ENCODE measurements at places on chromosomes 2 and 18.

GRCh38 chr18:2905854-2906703, 59.3 kb downstream of the EMILIN2 start:
- no peak for DNase-seq

- no peak for DNase-seq
These were observed 64.4 kb downstream of the INPP5D start for GRCh38 chr2:233124421-233125080.

- no peak for DNase-seq
These were observed 112.3 kb downstream of the TNS1 start for GRCh38 chr2:217890445-217890844.

- no peak for DNase-seq
These were observed 814.5 kb upstream of the RAB6C start for GRCh38 chr2:129165006-129165405.

DNA sequence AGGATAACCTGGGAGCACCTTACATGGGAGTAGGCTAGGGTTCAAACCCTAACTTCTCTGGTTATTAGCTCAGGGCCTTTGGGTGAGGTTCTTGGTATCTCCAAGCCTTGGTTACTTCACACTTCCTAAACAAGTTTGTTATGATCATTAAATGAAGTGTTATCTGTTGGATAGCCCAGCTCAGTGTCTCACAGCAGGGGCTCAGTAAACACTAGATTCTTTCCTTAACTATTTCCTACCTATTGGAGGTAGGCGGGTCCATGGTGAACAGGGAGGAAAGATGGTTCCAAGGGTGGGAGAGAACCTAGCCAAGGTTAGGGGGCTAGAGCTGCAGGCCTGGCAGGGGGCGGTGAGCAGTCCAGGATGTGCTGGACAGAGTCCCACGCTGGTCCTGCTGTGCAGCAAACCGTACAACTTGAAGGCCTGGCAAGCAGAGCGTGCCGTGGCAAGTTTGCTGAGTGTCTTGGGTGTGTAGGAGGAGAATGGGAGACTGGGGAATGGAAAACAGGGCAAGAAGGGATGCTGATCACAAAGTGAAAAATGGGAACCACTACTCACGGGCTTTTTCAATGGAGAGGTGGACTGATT, 259.1 kb downstream of the PRKCE start:
- no peak for DNase-seq

DNA sequence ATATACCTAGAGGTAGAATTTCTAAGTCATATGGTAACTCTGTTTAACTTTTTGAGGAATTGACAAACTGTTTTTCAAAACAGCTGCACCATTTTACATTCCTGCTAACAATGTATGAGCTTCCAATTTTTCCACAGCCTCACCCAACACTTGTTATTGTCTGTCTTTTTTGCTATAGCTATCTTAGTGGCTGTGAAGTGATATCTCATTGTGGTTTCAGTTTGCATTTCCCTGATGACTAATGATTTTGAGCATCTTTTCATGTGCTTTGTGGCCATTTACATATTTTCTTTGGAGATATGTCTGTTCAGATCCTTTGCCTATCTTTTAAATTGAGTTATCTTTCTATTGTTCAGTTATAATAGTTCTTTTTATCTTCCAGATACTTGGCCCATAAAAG, 273.8 kb downstream of the AGPS start:
- DNase-seq: no peak

DNA sequence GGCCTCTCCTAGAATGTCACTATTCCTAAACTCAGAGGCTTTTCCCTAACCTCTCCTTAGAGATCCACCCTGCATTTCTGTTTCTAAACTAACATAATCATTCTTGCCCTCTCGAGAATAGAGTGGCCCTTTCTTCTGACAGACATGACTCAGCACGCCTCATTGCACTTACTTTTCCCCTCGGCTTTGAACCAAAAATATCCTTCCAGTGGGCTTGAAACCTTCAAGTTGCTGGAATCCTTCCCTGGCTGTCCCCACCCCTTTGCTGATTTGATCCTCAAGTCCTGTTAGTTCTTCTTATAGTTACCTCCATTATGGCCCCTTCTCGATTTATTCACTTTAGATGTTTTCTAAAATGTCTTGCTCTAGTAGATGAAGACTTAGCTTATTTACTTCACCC, 158.0 kb downstream of the LTBP1 start:
- DNase-seq: no peak

- no peak for DNase-seq
These were observed 37.6 kb downstream of the LMAN2L start for GRCh38 chr2:96702098-96702785.

DNA sequence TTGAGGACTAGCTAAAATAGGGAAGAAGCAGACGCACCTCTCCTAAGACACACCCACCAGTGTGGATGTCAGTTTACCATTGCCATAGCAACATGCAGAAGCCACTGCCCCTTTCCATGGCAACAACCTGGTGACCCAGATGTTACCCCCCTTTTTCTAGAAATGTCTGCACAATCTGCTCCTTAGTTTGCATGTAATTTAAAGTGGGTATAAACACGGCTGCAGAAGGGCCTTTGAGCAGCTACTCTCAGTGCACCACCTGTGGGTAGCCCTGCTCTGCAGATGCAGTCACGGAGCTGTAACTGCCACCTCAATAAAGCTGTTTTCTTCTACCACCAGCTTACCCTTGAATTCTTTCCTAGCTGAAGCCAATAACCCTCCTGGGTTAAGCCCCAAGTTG, 87.1 kb downstream of the FBXO15 start:
- DNase-seq: no peak

DNA sequence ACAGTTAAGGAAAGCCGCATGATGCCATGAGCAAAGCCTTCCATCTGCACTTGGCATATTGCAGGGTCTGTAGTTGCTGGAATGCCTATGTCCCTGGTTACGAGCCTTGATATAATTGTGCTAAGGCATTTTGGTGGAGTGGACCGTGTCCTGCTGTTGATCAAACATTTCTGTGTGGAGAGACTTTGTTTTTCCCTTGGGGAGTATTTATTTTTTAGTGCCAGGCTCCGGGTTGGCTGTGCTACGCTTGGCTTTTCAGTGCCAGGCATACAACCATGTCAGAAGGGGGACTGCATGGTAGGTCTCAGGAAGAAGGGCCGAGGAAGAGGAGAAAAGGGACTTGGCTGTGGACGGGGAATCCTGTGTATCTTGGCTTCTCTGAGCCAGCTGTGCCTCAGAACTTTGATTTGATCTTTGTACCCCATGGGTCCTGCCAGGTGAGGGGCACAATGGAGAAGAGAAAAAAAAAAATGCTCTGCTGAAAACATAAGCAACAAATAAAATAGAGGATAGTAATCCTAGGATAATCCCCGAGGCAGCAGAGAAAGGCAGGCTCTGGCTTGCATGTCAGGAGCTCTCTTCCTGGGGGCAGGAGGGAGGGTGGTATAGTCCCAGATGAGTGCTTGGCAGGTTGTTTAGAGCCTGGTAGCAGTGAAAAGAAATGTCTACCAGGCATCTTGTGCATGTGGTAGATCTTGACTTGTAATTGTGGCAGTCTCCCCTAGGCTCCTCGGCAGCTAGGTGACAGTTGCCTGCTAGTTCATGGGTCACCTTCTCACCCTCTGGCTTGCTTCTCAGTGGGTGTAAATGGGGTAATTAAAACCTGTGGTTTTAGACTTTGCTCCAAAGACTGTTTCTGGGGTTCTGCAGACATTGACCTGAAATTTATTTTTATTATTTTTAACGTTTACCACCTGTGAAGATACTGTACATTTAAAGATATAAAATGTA, 233.0 kb downstream of the NEDD4L start:
- no peak for DNase-seq

Measured in stimulated activated CD4-positive, alpha-beta T cell treated with anti-CD3 and anti-CD28 coated beads, Interleukin-1b, Interleukin-23, amount 100 ng/mL, for 1 hour (primary cell).